ENCODE measurements at places on chromosomes 16 and 17.
A peak's percentile ranks its signal among the peaks of the same experiment; 100 is the strongest.

GRCh38 chr17:15919466-15919865 is 25.5 kb upstream of the ADORA2B start:
- DNase-seq = no peak

DNA sequence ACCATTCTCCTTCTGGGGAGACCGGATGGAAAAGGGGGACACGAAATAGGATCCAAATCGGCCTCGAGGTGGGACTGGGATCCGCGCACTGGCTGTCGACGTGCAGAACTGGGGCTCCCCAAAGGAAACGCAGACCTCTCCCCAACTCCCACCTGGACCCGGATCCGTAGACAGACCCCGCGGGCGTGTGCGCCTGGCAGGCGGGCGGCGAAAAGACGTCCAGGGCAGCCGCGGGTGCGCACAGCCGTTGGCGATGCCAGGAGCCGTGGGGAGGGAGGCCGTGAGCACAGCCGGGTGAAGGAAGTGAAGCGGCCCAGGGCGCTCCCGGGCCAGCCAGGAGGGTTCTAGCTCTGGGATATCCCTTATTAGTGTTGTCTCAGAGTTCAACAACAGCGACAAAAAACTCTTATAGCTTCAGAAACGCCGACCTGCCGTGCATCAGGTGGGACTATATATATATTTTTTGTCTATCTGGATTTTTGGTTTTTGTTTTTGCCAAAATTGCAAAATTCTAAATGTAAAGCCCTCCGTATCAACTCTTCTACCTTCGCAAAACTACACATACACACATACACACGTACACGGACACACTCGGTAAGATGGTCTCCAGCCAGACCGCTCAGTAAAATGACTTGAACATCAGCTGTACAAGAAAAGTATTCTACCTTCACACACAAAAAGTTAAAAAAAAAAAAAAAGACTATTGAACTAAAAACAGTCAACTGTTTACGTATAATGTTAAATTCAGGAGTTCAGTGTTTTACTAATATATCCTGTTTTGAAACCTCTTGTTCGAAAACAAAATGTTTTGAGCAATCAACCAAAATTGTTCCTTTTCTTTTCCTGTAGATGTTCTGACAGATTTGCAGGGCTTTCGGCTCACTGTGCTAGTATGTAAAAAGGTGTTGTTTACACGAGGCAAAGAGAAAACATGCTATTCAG is 5.2 kb upstream of the AATF start:
- no peak for DNase-seq

- DNase-seq = no peak
Measured at GRCh38 chr16:54269461-54269860, 17.1 kb downstream of the IRX3 start.

DNA sequence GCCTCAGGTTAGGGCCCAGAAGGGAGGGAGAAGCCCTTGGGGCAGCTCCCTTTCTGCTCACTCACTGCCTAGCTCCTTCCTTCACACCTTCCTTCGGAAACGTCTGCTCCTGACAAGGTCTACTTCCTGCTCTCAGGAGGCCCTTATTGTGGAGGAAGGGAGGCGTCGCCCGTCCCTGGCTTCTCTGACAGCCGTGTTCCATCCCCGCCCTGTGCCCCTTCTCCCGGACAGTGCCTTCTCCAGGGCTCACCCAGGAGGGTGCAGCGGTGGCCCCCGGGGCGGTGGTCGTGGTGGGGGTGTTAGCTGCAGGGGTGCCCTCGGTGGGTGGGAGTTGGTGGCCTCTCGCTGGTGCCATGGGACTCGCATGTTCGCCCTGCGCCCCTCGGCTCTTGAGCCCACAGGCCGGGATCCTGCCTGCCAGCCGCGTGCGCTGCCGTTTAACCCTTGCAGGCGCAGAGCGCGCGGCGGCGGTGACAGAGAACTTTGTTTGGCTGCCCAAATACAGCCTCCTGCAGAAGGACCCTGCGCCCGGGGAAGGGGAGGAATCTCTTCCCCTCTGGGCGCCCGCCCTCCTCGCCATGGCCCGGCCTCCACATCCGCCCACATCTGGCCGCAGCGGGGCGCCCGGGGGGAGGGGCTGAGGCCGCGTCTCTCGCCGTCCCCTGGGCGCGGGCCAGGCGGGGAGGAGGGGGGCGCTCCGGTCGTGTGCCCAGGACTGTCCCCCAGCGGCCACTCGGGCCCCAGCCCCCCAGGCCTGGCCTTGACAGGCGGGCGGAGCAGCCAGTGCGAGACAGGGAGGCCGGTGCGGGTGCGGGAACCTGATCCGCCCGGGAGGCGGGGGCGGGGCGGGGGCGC is 231.9 kb downstream of the SEC14L1 start:
- DNase-seq = peak; percentile 90

- DNase-seq = peak; percentile 31
Measured at GRCh38 chr17:62652251-62653001, 25.0 kb downstream of the MRC2 start.

DNA sequence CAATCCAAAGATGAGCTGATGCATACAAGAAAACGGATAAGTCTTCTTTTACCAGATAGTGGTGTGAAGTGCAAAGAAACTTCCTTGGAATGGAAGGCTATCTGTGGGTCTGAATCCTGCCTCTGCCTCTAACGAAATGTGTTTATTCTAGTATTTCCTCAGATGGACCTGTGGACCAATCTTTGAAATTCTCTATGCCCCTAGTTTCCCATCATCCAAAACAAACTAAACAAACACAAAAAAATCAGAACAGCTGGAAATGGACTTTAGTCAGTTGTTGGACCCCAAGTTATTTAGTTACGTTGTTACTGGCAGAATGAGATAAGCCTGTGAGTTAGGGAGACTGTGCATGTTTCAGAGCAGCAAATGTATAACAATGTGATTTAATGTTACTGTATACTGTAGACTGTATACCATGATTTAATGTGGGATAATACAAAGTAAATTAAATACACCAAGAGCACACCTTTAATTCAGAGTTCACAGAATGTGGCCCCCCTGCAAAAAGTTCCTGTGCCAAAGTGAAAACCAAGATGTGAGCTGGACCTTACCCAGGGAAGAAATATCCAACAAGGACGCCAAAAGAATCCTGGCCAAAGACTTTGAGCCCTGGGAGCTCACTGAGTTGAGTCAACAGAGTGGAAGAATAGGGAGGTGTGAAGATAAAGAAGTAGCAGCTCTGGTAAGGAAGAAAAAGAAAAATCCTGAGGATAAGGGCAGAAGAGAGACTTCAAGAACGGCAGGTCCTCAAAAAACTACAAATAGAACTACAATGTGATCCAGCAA is 255.2 kb downstream of the CNTNAP4 start:
- DNase-seq = no peak

DNA sequence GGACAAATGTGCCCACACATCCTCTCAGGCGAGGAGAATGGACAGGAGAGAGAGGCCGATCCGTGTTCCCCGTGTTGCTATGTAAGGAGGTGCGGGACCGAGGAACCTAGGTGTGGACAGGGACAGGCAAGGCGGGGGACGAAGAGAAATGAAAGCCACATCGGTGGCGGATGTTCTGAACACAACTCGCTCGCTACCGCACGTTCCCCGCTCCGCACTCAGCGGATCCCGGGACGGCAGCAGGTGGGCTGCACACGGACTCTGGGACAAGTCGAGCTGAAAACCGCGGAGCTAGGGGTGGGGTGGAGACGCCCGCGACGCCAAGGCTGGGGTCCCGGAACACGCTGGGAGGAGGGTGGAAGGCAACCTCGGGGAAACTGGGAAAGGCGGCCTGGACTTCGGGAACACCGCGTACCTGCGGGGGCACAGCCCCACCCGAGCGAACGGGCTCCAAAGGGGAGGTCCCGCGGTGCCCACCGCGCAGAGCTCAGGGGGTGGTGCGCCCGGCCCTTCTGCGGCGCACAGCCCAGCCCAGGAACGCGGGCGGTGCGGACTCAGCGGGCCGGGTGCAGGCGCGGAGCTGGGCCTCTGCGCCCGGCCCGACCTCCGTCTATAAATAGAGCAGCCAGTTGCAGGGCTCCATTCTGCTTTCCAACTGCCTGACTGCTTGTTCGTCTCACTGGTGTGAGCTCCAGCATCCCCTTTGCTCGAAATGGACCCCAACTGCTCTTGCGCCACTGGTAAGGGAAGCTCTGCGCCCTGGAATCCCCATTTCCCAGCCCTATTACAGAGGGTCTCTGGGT is at the start of gene MT1E:
Gene MT1E (plus strand): TSS at position 642 of the 803 bp plus-strand sequence. CDS start 71 bp downstream, at position 713.
- peak; percentile 73 for DNase-seq

- no peak for DNase-seq
Measured at GRCh38 chr16:77158293-77158692, 32.7 kb upstream of the MON1B start.

DNA sequence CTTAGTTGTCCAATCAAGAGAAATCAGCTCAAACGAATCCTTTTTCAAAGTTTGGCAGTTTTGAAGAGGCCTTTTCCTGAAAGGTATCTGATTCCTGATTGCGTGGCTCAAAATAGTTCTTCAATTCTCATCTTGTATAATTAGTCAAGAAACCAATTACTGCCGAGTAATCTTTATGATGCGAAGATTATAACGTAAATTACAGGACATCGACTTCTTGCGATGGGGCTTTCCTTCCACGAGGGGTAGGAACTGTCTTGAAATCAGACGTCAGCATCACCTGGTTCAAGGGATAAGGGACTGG is 644 bp upstream of the ARL2BP start:
- no peak for DNase-seq

GRCh38 chr16:17557480-17557879 is 86.7 kb upstream of the XYLT1 start:
- DNase-seq = no peak

- DNase-seq = no peak
Measured at GRCh38 chr16:86881861-86882273, 303.5 kb downstream of the FOXL1 start.

GRCh38 chr17:28346199-28346580 is 10.6 kb downstream of the TNFAIP1 start:
- DNase-seq = no peak

DNA sequence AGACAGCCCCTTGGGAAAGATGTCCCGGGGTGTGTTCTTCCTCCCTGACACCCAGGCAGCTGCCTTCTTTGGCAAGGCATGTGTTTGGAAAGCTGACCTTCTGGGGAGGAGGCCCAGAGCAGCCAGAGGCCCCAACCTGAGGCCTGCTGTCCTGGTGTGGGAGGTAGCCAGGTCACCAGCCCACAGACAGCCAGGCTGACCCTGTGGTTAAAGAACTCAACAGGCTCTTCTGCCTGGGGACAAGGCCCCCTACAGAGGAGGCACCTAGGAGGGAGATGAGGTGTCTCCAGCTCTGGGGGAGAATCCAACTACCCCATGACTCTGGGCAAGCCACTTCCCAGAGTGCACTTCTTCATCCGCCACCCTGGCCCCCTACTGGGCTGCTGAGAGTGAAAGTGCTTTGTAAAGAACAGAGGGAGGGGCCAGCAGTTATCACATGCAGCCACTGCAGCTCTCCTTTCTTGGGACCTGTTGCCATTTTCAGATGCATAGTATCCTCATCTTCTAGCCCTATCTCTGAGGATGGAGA is 13.1 kb upstream of the SREBF1 start:
- peak; percentile 68 for DNase-seq

GRCh38 chr17:62720126-62720850 is 87.8 kb downstream of the MARCHF10 start:
- no peak for DNase-seq

DNA sequence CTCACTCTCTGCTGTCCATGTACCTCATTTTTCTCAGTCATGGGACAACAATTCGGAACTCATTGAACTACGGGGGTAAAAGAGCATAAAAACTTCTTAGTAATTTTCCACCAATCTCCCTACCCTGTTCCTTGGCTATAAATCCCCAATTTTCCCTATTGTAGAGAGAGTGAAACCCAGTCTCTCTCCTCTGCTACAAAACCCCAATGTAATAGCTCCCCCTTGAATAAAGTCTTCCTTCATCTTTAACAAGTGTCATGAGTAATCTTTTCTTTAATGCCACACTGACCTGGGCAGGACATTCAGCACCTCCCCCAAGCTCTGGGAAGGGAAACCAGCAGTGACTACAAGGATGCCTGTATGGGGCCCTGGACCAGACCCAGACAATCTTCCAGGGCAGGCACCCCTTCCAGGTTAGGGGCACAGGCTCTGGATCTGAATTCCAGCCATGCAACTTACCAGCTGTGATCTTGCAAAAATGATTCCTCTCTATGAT is 10.2 kb upstream of the EIF1 start:
- DNase-seq = no peak

DNA sequence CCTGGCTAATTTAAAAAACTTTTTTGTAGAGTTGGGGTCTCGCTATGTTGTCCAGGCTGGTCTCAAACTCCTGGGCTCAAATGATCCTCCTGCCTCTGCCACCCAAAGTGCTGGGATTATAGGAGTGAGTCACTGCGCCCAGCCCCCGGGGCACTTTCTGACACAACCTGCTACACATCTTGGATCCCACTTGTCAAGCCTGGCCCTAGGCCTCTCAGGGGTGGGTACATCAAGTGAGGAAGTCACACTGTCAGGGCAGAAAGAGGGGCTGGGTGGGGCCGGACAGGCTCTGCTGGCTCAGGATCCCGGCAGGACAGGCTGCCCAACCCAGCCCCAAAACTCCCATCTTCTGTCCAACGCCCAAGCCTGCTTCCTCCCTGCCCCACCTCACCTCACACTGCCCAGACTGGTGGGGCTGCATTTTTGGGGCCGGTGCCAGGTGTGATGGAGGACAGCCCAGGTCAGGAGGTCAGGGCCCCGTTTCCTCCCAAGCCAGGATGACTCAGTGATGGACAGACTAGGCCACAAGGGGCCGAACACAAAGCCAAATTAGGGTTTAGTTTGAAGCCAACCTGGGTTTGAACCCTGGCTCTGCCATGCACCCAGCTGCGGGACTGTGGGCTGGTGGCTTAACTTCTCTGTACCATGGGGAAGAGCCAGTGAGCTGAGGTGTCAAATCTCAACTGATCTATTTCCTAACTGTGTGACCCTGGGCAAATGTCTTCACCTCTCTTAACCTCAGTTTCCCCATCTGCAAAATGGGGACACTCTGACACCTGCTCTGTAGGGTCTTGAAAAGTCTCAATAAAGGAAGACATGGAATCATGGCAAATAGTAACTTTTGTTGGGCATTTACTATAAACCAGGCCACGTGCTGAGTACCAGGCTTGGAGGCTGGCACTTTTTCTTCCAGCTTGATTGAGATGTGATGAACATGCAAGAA is 8.9 kb upstream of the PPL start:
- no peak for DNase-seq

- DNase-seq = peak; percentile 64
Measured at GRCh38 chr16:2954656-2955381, 9.3 kb upstream of the KREMEN2 start.

DNA sequence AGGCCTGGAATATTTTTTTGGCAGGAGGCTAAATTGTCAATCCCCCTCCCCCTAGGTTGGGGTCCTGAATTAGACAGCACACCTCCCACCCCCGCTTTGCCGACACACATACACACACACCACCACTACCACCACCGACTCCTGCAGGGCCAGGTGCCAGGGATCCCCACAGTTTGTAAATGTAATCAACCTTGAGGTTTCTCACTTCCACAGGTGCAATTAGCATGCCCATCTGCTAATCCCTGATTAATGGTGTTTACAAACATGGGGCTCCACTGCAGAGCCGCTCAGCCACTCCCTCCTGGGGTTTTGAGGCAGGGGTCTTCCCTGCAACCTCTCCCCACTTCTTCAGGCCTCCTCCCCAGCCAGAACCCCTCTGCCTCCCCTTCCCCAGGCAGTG is 11.8 kb downstream of the MRM1 start:
- DNase-seq = no peak

GRCh38 chr16:9497750-9498149 is 406.3 kb downstream of the HAPSTR1 start:
- no peak for DNase-seq

- DNase-seq = no peak
Measured at GRCh38 chr17:27241346-27241946, 52.5 kb upstream of the WSB1 start.
